ENCODE measurements at places on chromosomes 13 and 19.
A peak's percentile ranks its signal among the peaks of the same experiment; 100 is the strongest.

- peak; percentile 43 for DNase-seq
Observed at GRCh38 chr19:4877753-4878490, 10.5 kb upstream of the PLIN3 start.

DNA sequence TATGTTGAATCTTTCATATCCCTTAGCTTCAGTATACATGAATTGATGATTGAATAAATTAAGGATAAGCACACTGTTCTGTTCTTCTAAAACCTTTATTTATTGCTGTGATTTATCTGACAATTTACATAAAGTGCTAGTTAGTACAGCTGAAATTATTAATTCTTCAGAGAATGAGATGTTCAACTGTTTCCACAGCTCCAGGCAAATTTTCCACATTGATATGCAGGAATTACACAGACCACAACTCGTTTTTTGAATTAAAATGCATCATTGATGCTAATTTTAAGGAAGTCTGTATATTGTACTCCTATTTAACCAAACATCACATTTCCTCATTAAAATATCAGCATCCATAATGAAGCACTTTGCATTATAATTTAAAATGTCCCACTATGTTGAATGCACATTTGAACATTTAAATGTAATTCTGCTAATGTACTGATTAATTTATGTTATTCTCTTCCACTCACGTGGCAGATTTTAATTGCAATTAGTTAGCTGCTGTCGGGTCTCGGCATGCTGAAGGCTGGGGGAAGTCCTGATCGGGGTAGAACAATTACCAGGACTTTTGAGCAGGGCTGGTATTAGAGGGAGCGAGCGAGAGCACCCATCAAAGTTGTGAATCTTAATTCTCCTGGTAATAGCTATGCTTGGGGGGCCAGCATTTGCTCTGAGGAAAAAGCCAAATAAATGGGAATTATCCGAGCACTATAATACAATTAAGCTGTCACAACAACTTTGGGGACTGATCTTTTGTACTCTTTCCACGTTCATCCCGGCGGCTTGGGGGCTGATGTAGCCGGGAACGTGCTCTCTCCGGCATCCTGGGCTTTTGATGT lies 136.7 kb upstream of the TMTC4 start:
- no peak for DNase-seq

DNA sequence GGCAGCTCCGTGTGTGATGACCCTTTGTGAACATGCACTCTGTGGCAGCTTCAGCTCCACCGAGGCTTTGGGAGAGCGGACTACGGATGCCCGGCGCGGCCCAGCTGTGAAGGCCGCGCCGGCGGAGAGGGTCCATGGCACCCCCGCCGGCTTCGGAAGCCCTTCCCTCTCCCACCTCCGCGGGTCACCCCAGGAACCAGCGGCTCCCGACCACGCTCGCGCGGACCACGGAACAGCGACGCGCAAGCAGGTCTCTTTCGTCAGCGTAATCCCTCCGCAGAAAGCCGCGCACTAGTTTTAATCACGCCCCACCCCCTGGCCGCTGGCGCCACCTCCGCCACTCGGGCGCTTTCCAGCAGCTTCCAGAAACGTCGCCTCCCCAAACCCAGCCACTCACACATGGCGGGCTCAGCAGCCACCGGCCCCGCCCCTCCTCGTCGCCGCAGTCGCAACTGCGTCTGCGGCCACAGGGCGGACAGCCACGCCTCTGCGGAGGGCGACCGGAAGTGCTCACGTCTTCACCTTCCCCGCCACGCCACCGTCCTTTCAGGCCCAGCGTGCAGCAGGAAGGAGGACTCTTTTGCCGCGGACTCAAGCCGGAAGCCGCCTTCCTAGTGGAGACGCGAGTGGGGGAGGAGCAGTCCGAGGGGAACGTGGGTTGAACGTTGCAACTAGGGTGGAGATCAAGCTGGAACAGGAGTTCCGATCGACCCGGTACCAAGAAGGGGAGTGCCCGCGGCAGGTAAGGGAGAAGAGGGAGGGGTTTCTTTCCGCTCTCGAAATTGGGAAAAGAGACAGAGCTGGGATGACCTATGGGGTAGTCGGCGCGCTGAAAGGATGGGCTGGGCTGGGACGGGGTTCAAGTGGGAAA lies at the start of gene USPL1:
USPL1 (plus strand) TSS at position 606 of the 871 bp plus-strand sequence. CDS start 3,221 bp downstream, outside the sequence.
- peak; percentile 100 for DNase-seq

- DNase-seq, result peak; percentile 37
Observed at GRCh38 chr13:100440751-100441425, 147.7 kb downstream of the GGACT start.

DNA sequence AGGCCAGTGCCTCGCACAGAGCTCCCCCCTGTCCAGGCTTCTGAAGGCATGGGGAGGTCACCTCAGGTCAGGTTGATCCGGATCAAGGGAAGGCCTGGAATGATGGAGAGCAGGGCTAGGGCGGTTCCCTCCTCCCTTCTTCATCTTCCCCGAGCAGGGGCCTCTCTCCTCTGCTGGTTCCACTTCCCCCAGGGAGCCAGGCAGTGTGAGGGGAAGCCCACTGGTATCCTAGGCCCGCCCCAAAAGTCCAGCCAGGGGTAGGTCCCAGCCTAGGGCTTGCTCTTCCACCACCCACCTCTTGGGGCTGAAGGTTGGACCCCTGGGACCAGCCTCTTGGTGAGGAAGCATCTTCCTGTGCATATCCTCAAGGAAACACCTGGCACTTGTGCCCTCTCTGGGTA lies 16.4 kb upstream of the PRR19 start:
- no peak for DNase-seq
